Small intestine (tissue), 16 donors: ENCODE measurements at places on chromosomes 2 and 18. TPM values are rescaled to one million over a fixed set of nuclear protein-coding genes. Genes with fewer than 3 reads are reported as not detected.

DNA sequence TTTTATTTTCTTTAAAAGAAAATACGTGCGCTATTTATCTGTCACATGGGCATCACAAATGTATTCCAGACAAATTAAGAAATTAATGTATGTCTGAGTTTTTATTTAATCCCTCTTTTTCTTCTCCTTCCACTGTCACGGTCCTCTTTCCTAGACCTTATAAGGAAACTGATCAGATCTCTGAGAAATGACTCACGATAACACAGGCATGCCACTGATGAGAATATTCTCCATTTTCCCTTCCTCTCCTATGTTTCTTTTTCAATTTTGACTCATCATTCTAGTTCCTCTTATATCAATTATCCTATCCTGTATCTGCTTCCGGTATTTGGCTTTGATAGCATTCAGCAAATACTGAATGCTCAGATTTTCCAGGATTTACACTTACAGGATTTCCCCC lies 121.8 kb downstream of the DSC3 start:
- H3K36me3 ChIP-seq: no peaks in the 10 kb centered on the region
- H3K4me3 ChIP-seq: no peak overlapping the region

CPLX4 gene
- not detected for polyA plus RNA-seq

GRCh38 chr2:134341476-134341875 lies 87.6 kb downstream of the MGAT5 start:
- no peaks in the 10 kb centered on the region for H3K27me3 ChIP-seq
- H3K36me3 ChIP-seq: peaks cover 19% of the 10 kb centered on the region
- H3K4me1 ChIP-seq: no peaks in the 10 kb centered on the region
- no peak overlapping the region for H3K4me3 ChIP-seq
- H3K27ac ChIP-seq: no peak overlapping the region
- no peak for DNase-seq

GRCh38 chr2:129831018-129831417 lies 148.4 kb upstream of the RAB6C start:
- no peaks in the 10 kb centered on the region for H3K36me3 ChIP-seq
- no peak for DNase-seq
- no peaks in the 10 kb centered on the region for H3K4me1 ChIP-seq
- H3K4me3 ChIP-seq: no peak overlapping the region

IGFBP2 gene
- polyA plus RNA-seq: 9.8 TPM
